Gastrocnemius medialis (tissue), 4 donors: ENCODE measurements at places on chromosomes 3 and 15.

GRCh38 chr3:66495668-66496045 is 5.2 kb downstream of the LRIG1 start:
- no peak for DNase-seq

GRCh38 chr3:144039661-144040060 is 68.0 kb downstream of the DIPK2A start:
- no peak for DNase-seq

- no peak for DNase-seq
These were observed 448.1 kb upstream of the WNT5A start for GRCh38 chr3:55935241-55935640.

DNA sequence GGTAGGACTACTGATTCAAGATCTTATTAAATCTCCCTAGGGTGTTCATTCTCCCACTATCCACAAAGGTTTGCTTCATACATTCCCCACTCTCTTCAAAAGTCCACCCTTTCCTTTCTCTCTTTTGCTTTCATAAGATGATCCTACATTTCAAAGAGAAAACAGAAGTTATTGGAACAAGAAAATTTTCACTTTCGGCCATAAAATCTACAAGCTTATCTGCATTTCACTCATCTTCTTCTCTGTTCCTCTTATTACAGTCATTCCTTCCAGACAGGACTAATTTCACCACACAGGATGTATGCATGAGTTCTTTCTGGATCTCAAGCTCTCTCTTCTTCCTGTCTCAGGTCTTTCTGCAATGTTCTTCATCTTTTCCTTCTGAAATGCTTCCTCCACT is 238.7 kb downstream of the ISL2 start:
- no peak for DNase-seq

GRCh38 chr3:23950293-23950692 is 5.2 kb downstream of the NR1D2 start:
- DNase-seq, result no peak

- no peak for DNase-seq
These were observed 106.6 kb downstream of the LRIG1 start for GRCh38 chr3:66394019-66394752.
